ENCODE measurements at places on chromosomes 13 and 19.
A peak's percentile ranks its signal among the peaks of the same experiment; 100 is the strongest.

DNA sequence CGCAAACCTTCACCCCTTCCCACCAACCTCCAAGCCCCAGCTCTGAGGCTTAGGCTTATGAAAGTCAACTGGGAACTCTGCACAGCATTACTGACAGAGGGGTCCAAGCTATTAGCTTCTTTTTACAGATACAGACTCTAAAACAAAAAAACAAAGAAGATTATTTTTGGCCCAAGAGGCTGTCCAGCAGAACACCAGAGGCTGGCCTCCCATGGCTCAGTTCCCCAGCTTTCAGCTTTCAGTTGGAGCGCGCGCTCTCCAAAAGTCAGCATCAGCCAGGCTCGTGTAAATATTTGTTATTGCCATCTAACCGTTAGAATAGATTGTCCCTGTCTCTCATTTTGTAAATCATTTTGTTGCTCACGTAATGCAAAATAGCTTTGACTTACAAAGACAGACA, 58.4 kb downstream of the ZIC5 start:
- no peak for DNase-seq

GRCh38 chr13:64793592-64793991, 2436.5 kb downstream of the PCDH9 start:
- DNase-seq, result no peak

- no peak for DNase-seq
These were observed 89.5 kb downstream of the USP12 start for GRCh38 chr13:27081893-27082679.

- no peak for DNase-seq
These were observed at the start of gene DGKH for GRCh38 chr13:42048342-42048683. TSS of gene DGKH (plus strand) at chr13:42048648. CDS start at chr13:42048774, 126 bp downstream.

GRCh38 chr13:63843766-63844699, 2428.4 kb upstream of the PCDH20 start:
- no peak for DNase-seq

GRCh38 chr19:13095934-13096927, 6.4 kb downstream of the LYL1 start:
- DNase-seq, result no peak

GRCh38 chr13:37878921-37879320, 9.3 kb upstream of the TRPC4 start:
- no peak for DNase-seq

- no peak for DNase-seq
These were observed 55.8 kb downstream of the AKAP11 start for GRCh38 chr13:42327725-42328124.

DNA sequence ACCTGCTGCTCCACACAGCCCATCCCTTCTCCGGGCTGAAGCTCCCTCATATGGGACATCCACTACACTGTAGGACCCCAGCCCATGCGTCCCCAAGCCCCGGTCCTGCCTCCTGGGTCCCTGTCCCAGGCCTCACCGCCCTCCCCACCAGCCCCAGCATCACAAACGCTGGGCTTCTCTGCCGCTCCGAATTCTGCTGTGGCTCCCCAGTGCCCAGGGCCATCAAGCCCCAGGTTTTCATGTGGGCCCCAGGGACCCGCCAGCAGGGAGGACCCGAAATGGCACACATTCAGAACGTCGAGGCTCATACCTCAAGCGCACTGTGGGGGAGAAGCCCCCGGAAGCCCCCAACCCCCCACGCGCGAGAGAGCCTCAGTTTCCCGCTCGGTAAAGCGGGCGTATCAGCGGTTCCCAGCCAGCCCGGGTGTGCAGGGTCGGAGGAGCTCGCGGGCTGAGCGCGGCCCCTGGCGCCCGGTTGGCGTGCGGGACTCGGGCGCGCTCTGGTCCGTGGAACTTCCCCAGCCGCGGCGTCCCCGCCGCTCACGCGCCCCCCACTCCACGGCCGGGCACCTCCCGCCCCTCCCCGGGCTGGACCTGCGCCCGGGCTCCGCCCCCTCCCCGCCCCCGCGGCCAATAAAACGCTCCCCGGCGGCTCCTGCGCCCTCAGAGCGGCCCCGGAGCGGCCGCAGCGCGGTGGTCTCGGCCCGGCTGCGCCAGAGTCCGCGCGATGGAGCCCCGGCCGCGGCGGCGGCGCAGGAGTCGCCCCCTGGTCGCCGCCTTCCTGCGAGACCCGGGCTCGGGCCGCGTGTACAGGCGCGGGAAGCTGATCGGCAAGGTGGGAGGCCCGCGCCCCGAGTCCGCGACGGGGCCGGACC, at the start of gene PLK5:
TSS of gene PLK5 (plus strand) at position 666 of the 875 bp plus-strand sequence. CDS start 2,920 bp downstream, outside the sequence.
- DNase-seq, result no peak

GRCh38 chr19:11699931-11700794, 38.6 kb downstream of the ZNF823 start:
- DNase-seq, result no peak

DNA sequence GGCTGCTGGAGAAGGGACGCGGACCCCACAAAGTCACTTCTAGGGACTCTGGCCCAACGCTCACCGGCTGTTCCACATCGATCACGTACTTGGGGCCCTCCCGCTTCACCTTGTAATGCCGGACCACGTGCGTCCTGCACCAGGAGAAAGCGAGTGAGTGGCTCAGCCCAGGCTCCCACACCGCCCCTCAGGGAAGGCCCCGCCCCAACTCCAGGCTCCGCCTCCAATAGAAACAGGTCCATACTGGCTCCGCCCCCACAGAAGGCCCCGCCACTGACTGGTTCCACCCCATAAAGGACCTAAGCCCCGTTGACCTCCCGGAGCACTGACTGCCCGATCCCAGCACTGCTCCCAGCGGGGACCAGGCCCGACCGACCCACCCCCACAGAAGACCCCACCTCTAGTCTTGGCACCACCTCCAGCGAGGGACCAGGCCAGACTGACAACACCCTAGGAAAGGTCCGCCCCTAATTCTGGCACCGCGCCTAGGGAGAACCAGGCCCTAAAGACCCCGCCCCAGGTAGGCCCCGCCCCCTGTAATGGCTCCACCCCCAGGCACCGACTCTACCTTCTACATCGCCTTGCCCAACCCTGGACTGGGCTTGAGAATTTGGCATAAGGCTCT, 11.3 kb downstream of the STAP2 start:
- DNase-seq, result peak; percentile 84

DNA sequence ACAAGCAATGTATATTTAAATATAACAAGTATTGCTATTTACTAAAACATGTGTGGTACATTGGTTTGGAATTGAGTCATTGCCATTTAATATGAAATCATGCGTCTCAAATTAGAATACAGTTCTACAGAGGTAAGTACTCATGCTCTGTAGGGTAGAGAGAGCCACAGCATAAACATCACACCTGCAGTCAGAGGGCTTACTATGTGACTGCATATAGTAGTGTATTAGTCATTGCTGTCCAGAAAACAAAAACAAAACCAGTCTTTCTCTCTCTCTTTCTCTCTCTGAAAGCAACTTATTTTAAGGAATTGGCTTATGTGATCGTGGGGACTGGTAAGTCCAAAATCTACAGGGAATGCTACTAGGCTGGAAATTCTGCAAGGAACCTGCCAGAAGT, 370.3 kb downstream of the GPC5 start:
- DNase-seq, result no peak

DNA sequence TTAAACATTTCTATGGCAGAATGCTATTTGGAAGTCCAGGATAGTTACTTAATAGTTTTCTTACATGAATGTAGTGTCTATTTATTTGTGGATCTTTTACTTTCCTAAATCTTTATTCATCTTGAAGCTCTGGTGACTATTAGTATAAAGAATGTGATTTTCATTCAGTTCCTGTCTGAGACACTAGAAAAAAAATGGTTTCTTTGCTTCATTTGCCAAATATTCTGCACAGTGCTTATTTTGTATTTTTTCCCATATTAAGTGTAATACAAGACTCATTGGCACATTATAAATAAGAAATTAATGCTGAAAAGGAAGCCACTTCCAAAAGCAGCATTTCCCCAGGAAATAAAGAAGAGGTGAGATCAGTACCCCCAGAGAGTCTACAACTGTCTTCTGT, 109.8 kb downstream of the POSTN start:
- DNase-seq, result no peak

DNA sequence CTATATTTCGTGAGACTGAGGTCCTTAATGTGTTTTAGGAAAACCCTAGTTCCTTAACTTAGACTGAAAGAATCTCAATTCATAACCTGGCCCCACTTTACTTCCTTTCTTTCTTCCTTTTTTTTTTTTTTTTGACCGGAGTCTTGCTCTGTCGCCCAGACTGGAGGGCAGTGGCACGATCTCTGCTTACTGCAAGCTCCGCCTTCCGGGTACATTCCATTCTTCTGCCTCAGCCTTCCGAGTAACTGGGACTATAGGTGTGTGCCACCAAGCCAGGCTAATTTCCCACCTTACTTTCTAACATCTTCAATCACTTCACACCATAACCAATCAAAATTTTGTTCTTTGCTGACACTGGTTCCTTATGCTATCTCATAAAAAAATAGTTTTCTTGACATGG, 2097.0 kb downstream of the PCDH9 start:
- no peak for DNase-seq

DNA sequence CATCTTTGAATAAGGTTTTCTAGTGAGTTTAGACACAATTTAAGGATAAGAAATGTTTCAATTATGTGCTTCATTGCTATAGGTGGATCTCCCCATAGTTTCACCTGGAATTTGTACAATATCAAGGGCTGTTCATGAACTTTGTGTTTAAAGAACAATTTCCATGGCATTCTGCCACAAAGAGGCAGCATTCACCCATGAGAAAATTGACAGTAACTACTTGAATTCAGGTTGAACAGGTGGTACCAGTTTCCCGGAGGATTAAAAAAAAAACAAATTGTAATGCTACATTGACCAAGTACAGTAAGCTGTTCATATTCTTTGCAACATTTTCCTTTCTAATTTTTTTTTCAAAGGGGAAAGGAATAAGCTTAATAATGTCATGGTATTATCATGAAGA, 9.1 kb downstream of the SLITRK5 start:
- DNase-seq, result no peak

GRCh38 chr13:82220641-82221040, 1661.6 kb downstream of the SLITRK1 start:
- no peak for DNase-seq

DNA sequence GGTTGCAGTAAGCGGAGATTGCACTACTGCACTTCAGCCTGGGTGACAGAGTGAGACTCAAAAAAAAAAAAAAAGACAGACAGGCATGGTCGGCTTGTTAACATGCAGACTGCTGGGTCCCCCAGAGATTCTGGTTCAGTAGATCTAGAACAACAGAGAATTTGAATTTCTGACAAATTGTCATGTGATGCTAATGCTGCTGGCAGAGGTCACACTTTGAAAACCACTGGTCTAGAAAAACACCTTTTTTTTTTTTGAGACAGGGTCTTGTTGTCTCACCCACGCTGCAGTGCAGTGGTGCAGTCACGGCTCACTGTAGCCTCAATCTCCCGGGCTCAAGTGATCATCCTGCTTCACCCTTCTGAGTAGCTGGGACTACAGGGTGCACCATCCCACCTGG, 7.7 kb upstream of the LRFN3 start:
- DNase-seq, result no peak

DNA sequence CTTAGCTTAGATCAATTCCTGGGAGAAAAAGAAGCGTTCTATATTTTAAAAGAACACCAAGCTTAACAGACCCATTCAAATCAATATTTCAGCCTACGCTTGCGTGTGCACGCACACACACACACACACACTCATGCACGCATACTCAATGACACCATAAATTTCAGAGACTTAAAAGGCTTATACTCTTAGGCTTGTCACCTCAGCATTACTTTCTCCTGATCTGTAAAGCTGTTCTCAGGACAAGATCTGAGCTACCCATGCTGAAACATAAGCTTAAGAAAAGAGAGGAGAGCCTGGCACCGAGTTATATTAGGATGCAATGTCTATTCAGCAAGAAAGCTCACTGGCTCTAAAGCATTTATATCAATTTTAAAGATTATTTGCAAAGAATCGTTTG, 368.5 kb downstream of the FGF14 start:
- no peak for DNase-seq

- DNase-seq, result no peak
These were observed 498.9 kb upstream of the SLITRK5 start for GRCh38 chr13:87172166-87172835.

GRCh38 chr19:32809754-32810153, 59.8 kb downstream of the SLC7A9 start:
- no peak for DNase-seq

DNA sequence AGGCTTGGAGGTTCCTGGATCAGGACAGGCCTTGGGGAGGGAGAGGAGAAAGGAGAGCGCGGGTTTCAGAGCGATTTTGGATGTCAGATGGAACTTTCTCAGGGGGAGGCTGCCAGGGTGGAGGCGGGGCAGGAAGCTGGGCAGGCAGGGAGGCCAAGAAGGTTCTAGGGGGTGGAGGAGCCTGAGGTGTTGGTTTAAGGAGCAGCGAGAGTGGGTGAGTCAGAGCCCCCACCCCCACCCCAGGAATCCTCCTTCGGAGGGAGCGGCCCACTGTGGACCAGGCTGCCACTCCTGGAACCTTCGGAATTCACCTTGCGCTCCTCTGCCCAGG, 15.9 kb upstream of the NOP53 start:
- no peak for DNase-seq

DNA sequence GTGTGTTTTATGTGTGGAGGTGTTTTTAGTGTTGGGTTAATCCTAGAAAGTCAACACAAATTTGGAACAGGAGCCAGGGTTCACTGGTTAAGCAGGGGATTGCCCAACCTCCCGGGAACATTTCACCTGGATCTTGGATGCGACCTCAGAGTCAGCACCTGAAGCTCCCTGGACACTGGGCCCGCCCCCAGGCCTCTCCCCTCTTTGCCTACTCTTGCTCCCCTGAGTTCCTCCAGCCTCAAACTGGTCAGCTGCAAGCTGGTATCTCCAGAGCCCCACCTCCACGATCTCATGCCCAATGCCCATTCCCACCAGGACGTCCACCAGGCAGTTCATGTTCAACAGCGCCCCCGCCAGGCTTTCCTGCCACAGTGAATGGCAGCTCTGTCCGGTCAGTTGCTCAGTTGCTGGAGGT, 9.7 kb downstream of the HSD17B14 start:
- DNase-seq, result no peak

- DNase-seq, result no peak
These were observed 234.8 kb downstream of the B3GLCT start for GRCh38 chr13:31434613-31435012.

GRCh38 chr13:72514146-72514545, 213.3 kb downstream of the MZT1 start:
- no peak for DNase-seq

DNA sequence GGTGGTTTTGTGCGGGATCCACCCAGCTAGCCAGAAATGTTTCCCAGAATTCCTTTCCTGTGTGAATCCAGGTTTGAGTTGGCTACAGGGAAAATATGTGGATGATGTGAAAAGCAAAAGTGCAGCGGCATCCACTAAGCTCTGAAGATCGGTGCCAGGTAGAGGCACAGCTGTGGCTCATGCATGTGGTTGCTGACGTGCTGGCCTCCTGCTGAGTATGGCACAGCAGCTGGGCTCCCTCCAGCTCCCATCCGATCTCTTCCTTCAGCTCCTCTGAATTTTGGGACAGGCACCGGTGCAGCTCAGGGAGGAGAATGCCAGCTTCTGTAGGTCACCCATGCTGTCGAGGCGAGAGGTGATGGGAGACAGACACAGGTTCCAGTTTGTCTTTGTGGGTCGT, 84.0 kb upstream of the GSX1 start:
- DNase-seq, result no peak

- no peak for DNase-seq
These were observed 10.4 kb upstream of the MAP2K2 start for GRCh38 chr19:4134351-4134750.

- DNase-seq, result peak; percentile 38
These were observed 412.8 kb downstream of the ZNF536 start for GRCh38 chr19:30784850-30785457.

Data from GM13976 (cell line).